ENCODE measurements at places on chromosomes 6 and 20.

GRCh38 chr6:139257821-139258398, 33.9 kb downstream of the TXLNB start:
- DNase-seq, result no peak

DNA sequence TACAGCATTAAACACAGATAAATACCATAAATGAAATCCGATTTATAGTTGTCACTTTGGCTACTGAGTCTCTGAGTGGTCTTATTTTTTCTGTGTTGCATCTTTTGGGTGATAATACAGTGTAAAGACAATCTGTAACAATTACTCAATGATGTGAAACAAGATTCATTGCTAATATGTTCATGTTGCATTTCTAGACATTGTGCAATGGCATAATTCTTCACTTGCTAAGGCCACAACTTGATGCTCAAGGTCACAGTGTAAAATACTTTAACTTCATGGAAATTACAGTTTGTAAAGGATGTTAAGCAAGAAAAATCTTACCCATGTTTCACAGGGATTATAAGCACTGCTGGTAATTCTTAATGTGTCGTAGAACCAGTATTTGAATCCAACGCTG, 74.9 kb upstream of the SMLR1 start:
- no peak for DNase-seq

- no peak for DNase-seq
Observed at GRCh38 chr6:22091424-22091948, 205.3 kb downstream of the PRL start.

GRCh38 chr6:57130661-57131177, 40.7 kb downstream of the ZNF451 start:
- DNase-seq, result no peak

DNA sequence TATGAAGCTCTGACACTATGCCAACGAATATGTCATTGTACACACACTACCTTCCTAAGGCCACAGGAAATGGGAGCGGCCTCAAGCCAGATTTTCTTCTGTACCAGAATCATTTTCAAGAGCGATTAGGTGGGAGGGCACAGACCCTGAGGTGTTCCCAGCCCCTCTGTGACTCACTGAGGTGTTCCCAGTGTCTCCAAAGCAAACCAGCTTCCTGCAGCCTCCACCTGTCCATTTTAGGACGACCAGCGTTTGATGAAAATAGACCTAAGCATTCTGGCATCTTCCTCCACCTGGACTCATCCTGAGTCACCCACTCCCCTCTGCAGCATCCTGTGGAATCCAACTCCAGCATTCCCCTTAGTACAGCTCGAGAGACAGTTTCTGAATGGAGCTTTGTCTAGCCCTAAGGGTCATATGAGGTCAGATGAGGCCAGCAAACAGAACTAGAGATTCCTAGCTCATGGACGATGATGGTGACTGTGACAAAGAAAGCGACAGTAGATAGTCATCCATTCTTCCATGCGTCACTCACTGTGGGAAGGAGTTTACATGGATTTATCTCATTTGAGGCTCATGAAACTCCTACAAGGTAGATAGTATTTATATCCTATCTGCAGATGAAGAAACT, 203.4 kb downstream of the PTPRT start:
- no peak for DNase-seq

DNA sequence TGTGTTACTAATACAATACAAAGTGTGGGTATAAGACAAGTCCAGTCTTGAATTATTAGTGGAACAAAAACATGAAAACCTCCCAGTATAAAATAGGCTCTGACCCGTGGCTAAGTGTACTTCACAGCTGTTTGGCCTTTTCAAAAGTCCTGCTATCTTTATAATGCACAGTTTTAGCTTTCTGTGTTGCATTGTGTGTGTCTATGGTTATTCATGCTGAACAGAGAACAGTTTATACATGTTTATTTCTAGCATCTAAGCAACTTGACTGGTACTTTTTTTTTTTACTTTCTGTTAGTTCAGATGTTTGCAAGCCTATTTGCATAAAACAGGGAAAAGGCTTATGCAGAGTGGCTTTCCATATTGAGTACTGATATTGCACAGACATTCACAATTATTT, 119.2 kb upstream of the CCN2 start:
- DNase-seq, result no peak

GRCh38 chr6:44304282-44305199, 8.6 kb downstream of the AARS2 start:
- peak; percentile 28 for DNase-seq

DNA sequence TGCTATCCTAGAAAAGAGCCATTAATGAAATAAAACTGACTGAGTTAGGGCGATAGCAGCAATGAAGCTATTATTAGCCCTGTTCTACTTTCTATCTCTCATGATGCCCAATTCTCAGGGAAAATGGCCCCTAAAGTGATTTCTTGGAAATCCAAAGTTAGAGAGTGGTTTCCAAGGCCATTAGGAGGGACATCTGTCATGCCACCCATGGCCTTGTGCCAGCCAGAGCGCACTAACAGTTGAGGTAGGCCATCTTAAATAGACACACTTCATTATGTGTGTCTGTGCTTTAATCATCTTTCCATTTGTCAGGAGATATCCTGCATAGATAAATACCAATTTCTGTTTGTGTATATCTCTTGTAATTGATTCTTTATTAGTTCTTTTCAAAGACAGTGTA, 261.6 kb downstream of the NRN1 start:
- DNase-seq, result no peak

- no peak for DNase-seq
Observed at GRCh38 chr6:159487636-159488035, 205.4 kb downstream of the SOD2 start.

GRCh38 chr6:120945905-120946594, 388.2 kb downstream of the TBC1D32 start:
- DNase-seq, result no peak

- no peak for DNase-seq
Observed at GRCh38 chr6:22106451-22106850, 190.4 kb downstream of the PRL start.

DNA sequence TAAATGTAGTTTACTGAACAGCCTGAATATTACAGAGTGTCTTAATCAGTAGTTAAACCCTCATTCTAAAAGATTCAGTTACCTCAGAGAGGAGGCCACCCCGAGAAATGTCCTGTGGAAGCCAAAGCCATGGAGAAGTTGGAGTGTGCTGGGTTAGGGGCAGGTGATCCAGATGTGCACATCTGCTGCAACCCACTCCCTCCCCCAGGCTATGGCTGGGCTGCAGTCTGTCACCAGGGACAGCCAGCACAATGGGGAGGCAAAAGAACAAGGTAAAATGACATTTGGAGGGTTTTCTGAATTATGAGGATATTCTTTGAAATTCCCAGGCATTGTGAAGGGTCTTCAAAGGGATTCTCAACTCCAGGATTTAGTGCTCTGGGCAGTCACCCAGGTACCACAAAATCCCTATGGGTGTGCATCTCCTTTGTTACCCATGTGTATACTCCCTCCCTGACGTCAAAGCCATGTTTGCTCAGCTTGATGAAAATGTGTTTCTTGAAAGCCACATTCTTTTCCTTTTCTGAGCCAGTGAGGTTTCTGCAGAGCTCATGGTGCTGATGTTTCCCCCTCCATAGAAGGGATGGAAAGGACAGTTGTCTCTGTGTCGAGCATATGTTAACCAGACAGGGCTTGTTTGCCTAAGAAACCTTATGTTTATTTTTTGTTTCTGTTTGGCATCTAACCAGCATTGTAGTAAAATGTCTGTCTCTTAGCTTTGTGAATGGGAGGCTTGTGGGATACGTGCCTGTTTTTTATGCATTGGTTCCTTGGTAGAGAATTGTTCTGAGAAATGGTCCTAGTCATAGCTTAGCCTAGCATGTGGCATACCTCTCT, 212.3 kb upstream of the TBX18 start:
- no peak for DNase-seq

- DNase-seq, result no peak
Observed at GRCh38 chr6:110549277-110549676, 72.9 kb upstream of the SLC22A16 start.
